ENCODE measurements at places on chromosomes 1 and 21.
A peak's percentile ranks its signal among the peaks of the same experiment; 100 is the strongest.

- no peak for DNase-seq
These were observed 193.0 kb downstream of the FASLG start for GRCh38 chr1:172851856-172852255.

DNA sequence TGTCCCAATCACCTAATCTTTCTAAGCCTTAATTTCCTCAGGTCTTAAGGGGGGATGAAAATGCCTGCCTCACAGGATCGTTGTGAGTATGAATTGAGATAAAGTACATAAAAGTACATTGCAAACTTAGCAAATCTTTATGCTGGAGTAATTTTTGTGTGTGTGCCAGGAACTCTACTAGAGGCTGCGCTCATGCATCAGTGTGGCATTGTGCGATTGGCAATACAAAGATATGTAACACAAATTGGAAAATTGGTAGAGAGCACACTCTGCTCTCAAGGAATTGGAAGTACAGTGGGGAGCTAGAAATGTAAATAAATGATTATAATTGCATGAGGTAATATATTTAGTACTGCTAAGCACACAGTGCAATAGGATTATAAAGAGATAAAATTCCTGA lies 398.3 kb downstream of the DUSP10 start:
- no peak for DNase-seq

DNA sequence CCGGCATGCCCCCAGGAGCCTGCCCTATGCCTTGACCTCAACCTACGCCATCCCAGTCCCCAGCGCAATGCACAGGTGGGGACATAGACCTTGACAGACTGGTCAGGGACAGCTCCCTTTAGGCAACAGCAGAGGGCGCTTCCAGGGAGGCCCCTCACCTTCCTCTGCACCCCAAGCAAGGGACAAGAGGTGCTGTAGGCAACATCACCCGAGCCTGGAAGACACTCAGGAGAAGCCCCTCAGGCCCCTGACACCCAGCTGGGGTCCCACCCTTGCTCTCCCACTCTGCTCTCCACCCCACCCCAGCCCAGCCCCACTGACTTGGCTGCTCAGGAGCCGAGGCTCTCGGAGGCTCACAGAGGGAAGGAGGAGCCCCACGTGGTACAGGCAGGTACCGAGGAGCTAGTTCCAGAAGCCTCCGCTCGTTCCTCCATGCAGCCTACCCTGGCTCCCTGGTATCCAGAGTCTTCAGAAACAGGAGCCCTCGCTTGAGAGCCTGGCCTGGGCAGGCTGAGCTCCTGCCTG lies 2.4 kb upstream of the WNT3A start:
- DNase-seq, result peak; percentile 63

GRCh38 chr1:226054519-226055327 lies 7.8 kb upstream of the H3-3A start:
- no peak for DNase-seq

DNA sequence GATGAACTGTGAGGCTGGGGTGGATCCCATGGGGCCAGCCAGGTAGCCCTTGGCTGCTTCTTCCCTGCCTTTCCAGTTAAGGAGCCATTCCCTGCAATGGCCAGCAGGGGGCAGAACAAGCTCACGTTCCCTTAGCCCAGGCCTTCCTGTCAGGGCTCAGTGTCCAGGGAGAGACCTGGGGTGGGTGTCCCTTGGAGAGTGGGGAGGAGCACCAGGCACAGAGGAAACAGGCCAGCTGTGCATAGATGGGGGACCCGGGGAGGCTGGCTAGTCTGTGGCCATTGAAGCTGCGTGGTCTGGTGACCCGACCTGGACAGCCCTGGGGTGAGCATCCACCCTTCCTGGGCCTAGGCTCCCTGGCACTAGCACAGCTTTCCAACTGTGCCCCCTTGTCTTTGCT lies 13.2 kb upstream of the EPS8L3 start:
- DNase-seq, result peak; percentile 91

DNA sequence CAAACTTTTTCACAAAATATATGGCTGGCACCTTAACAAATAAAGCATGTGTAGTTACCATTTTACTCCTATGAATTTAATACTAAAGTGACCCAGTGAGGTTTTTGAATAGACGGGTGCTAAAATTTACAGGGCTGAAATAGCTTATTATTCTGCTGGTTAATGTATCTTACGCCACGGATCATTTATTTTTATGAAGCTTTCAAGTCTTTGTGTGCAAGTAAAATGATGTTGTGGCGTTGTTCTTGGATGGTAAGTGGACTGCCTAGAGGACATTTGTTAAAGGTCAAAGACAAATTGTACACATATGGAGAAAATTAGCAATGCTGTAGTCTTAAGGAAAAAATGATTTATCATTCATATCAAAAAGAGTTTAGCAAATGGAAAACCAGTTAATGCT lies 22.8 kb downstream of the INSL5 start:
- DNase-seq, result no peak

DNA sequence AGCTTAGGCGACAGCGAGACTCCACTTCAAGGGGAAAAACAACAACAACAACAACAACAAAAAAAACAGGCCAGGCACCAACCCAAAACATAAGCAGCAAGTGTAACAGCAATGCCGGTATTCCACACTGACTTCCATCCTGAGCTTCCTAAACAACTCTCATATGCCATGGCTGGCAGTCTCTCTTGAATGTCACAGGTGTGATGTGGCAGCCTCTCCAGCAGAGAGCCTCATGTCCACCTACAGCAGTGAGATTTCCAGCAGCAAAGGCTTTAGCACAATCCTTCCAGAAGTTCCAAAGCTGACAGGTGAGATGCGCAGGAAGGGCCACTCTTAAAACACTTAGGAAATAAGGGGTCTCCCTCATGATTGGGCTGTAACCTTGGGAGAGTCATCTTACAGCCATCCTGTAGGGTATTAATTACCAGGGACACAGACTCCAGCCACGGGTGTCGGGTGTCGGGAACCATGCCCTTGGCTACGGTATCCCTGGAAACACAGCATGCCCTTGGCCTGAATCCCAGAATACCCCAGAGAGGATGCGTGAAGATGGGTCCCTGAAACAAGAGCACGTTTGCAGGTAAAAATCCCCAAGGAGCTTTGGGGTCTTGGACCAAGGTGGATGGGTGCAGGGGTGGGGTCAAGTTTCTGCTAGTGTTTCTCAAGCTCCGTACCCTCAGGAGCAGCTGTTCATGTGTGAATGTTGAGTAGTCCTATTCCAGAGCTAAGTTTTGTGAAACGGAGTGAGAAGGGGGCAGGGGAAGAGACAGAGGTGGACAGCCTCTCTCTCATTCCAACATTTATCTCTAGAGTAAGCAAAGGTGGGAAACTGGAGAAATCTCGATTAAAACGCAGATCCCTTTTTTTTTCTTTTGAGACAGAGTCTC lies 31.4 kb downstream of the CLSTN1 start:
- no peak for DNase-seq

GRCh38 chr1:164137273-164137925 lies 421.6 kb upstream of the PBX1 start:
- no peak for DNase-seq

DNA sequence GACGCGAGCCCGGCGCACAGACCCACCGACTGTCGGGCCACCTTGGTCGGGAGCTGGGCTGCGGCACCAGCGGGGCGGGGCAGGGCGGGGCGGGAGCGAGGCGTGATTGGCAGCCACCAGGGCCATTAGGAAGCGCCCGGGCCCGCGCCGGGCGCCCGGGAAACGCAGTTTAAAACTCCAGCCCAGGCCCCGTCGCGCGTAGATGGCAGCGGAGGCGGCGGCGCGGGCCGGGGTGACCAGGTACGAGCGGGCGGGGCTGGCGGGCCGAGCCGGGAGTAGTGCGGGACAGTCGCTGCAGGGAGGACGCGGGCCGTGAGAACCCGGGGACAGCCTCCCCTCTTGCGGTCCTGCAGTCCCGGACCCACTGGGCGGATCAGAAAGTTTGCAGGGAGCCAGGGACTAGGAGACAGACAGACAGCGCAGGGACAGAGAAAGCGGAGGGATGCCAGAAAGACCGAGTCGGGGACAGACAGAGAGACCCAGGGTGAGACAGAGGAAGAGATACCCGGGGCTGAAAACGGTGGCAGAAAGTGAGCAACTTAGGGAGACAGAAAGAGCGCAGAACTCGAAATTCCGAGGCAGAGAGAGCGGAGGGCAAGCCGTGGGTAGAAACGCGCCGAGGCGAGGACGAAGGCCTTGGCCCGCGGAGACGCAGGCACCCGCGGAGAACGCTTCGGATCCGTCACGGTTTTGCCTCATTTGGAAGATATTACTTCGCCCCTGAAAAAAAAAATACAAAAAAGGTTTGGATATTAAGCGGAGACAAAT lies at the start of gene DMBX1:
Gene DMBX1, plus strand, starts transcription at position 199 of the 768 bp plus-strand sequence. CDS start 17,175 bp downstream, outside the sequence.
- peak; percentile 69 for DNase-seq
